ENCODE measurements at places on chromosomes 5 and 9.
A peak's percentile ranks its signal among the peaks of the same experiment; 100 is the strongest.

- DNase-seq: peak; percentile 67
Measured at GRCh38 chr9:32378993-32379729, 5.3 kb upstream of the ACO1 start.

GRCh38 chr9:110101531-110102161 lies 106.3 kb downstream of the C9orf152 start:
- peak; percentile 66 for DNase-seq

- no peak for DNase-seq
Measured at GRCh38 chr5:98064118-98064685, 709.3 kb upstream of the RGMB start.

GRCh38 chr5:176660860-176661641 lies 13.8 kb downstream of the TSPAN17 start:
- peak; percentile 94 for DNase-seq

DNA sequence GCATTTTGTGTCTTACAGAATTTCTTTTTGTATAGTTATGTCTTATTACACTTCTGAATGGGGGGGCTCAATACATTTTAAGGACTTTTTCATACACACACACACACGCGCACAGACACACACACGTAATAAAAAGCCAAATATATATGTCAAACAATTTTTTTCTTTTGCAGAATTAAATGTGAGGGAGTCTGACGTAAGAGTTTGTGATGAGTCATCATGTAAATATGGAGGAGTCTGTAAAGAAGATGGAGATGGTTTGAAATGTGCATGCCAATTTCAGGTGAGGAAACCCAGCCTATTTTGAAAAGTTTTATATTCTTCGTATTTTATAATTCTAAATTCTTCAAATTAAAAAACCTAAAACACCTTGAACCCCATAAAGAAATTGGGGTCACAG lies 25.6 kb downstream of the TMEFF1 start:
- DNase-seq: no peak
